Right lobe of liver (tissue), 6 donors: ENCODE measurements at places on chromosomes 4 and X.

DNA sequence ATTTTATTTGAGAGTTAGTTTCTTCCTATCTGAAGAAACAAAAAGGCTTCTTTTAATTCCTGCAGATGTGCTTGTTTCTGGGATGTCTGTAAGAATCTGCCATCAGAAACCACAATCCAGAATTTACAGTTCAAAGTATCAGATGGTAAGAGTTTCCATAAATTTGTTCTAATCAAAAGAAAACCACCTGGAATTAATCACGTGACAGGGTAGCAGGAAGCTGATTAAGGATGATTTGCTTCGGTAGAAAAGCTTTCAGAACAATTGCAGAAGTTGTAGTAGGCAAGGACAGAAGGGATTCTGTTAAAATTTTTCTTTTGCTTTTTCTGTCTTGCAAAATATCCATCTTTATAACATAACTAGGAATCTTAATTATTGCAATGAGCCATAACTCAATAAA, 1975.1 kb upstream of the AGA start:
- DNase-seq = no peak

- no peak for DNase-seq
Observed at GRCh38 chr4:176718881-176719280, 73.8 kb downstream of the VEGFC start.

DNA sequence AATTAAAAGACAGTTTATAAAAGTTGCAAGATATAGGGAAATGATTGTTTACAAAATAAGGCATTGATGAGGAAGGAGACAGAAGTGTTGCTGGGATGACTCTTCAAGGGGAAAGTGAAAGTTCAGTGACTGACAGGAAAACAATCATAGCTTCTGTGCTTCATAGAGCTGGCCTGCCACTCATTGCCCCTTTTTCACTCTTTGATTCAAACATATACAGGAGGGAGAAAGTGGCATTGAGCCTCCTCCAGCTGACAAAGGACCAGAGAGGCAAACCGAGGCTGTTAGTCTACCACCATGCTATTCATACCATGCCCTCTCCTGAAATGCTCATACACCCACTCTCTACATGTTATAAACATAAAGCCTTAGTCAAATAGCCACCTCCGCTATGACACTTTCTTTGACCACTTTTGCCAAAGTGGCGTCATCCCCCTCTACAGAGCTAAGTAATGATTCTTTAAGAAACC, 79.2 kb upstream of the ATOH1 start:
- DNase-seq = no peak

DNA sequence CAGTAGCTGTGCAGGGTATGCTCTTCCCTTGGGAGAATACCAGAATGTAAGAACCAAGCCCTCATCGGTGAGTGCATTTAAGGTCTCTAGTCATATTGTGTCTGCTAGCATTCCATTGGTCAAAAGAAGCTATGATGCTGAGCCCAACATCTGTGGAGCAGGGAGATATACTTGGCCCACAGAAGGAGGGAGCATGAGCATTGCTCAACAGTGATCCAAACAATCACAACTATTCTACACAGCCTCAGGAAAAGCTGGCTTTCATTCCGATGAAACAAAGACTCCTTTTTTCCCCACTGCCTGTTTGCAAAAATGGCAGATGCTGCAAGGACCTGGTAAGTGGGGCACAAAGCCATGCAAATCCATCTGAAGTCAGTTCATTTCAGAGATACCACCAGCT, 80.6 kb upstream of the DHX15 start:
- DNase-seq = no peak

GRCh38 chr4:80010316-80010715, 62.7 kb downstream of the ANTXR2 start:
- no peak for DNase-seq

DNA sequence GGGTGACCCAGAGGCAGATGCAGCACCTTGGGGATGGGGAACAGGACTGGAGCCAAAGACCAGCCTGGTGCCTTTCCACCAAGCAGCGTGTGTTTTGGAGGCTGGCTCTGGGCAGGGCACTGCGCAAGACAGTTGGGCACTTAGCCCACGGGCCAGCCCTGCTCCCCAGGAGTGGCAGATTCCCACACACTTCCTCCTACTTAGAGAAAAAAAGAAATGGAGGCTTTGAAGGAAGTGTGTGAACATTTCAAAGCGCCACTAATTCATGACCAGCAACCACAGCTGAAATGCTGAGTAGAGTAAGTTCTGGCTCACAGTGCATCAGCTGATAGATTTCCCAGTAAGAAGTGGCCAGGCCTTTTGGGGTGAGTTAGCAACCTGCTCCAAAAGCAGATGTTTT, 54.9 kb upstream of the LGI2 start:
- no peak for DNase-seq

DNA sequence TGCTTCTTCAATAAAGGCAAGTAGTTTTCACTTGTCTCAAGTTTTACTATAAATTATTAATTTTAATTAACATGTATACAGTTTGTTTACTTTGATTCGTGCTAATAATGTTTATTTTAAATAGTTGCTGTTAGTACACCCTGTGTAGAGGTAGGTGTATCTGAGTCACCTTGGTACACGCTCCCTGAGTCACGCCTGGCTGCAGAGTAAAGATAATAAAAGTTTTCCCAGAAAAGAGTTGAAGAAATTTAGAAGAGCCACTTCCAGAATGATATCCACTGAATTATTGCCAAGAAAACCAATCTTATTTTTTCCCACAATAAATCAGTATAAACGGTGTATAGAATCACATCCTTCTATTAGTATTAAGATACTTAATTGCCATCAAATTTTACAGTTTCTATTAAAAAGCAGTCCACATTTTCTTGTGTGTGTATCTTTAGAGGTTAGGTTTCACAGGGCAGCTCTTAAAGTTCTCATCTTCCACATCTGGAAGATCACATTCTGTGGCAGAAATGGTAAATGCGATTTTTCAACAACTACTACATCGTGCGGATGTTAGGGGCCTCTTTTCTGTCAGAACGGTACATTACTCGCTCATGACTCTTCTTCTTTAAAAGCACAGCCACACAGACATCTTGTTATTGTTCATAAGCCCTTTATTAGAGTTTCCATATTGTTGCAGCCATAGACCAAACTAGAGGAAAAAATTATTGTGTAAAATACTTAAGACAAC, 55.4 kb downstream of the HADH start:
- no peak for DNase-seq

DNA sequence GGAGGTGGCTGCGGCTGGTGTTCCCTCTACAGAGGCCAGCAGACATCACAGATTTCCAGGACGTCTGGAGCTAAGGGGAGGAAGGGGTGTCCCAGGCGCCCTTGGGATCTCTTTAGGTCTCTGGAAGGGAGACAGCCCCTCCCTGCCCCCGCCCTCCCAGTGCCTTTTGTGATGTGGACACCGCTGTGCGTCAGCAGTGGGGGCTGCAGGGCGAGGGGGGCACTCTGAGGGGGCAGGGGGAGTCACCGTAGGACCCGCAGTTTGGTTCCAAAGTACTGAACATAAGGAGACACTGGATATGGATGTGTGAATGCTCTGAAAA, 25.6 kb upstream of the MXD4 start:
- DNase-seq = peak; percentile 10

DNA sequence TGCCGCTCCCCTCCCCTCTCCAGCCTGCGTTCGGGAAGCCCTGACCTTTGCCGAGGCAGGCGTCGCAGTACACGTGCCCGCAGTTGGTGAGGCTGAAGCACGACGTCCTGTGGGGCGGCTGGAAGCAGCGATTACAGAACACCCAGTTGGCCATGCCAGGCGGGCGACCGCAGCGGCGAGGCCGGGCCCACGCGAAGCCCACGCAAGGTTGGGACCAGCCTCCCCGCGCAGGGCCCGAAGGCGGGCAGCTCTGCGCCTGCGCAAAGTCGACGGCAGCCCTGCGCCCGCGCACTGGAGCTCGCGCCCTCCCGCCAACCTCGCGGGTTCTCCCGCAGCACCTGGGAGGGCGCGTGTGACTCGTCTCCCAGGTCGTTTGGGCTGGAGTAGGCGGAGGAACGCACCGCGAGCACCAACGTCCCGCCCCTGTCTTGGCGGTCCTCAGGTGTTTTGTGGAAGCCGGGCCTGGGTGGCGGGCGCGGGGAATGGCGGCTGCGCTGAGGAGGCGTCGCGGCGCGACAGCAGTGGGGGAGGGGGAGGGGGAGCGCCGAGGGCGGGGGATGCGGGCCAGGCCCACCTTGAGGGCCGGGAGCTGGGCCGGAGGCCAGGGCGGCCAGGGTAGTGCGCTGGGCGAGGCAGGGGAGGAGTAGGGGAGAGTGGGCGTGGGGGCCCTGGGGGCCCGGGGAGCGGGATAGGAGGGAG, at the start of gene RNF212:
RNF212 (minus strand) TSS at position 254 of the 699 bp plus-strand sequence; CDS start at position 154, 100 bp downstream.
- DNase-seq = no peak

DNA sequence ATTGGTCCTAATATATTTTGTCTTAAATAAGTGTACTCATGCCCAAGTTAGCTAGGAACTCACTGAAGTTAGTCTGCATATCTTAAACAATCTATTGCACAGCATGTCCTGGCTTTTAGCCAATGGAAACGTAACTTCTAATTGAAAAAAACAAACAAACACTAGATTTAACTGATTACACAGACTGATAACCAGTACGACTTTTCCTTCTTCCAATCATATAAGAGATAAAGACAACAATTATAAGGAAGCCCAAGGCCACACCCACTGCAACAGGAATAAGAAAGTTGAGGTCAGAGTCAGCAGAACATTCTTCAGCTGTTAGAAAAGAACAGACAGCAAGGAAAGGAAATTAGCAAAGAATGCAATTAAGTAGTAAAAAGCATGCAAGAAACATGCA, 40.8 kb downstream of the LAMP2 start:
- no peak for DNase-seq

GRCh38 chr4:164467493-164467892, 286.4 kb upstream of the SMIM31 start:
- no peak for DNase-seq

DNA sequence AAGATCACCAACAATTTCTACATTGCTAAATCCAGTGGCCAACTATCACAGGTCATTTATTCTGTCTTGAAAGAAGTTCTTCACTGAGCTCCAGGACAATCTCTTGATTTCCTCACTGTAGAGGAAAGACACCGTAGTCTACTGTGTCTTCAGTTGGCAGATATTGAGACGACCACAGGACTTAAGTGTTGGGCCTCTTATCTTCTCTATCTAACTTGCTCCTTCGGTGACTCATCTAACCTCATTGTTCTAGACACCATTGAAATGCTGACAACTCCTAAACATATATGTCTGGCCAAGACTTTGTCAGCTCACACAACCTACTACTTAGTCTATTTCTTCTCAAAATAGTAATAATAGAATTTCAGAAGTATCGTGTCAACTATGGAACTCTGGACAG, 425.8 kb downstream of the ARAP2 start:
- no peak for DNase-seq

GRCh38 chr4:181870326-181870725, 372.9 kb upstream of the TENM3 start:
- no peak for DNase-seq

- no peak for DNase-seq
Observed at GRCh38 chr4:188819233-188819632, 680.0 kb downstream of the TRIML1 start.

GRCh38 chr4:48499551-48500066, 9.6 kb downstream of the ZAR1 start:
- DNase-seq = no peak

- DNase-seq = no peak
Observed at GRCh38 chrX:1442016-1442665, 10.6 kb downstream of the ASMTL start.

DNA sequence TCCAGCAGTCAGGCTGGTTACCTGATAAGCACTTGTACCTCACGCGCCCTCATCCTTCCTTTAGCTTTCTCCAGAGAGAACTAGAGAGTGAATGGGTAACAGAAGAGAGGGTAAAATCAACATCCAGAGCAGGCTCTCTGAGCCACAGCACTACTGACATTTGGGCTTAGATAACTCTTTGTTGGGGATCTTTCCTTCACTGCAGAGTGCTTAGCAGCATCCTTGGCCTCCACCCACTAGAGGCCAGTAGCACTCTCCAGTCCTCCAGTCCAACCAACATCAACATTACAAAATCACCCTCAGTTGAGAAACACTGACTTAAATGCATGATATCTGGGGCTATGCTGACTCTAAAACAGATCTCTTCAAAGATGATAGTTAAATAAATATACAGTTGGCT, 220.7 kb downstream of the TACR3 start:
- no peak for DNase-seq

- DNase-seq = no peak
Observed at GRCh38 chr4:52868133-52868532, 6.0 kb downstream of the RASL11B start.

- no peak for DNase-seq
Observed at GRCh38 chrX:129655547-129656249, 942 bp upstream of the APLN start.

GRCh38 chr4:112759313-112759712, 122.4 kb downstream of the LARP7 start:
- DNase-seq = no peak

DNA sequence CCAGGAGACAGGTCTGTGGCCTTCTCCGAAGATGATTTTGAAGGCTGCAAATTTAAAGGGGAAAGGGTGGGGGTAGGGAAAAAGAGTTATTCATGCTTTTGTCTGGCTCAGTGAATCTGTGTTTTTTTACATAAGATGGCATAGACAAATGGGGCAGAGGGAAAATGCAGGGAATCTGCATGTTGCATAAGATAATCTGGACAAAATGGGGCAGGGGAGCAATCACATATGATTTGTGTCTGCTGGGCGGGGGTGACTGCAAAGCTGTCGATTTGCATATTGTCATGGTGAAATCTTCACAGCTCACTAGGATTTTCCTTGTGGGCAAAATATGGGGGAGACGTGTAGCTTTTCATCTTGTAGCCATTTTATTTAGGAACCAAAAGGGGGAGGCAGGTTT, 29.4 kb upstream of the GYG2 start:
- DNase-seq = no peak

GRCh38 chr4:185774131-185774653, 37.8 kb downstream of the SORBS2 start:
- DNase-seq = peak; percentile 72

GRCh38 chr4:3485886-3486540, 22.9 kb downstream of the DOK7 start:
- DNase-seq = no peak

DNA sequence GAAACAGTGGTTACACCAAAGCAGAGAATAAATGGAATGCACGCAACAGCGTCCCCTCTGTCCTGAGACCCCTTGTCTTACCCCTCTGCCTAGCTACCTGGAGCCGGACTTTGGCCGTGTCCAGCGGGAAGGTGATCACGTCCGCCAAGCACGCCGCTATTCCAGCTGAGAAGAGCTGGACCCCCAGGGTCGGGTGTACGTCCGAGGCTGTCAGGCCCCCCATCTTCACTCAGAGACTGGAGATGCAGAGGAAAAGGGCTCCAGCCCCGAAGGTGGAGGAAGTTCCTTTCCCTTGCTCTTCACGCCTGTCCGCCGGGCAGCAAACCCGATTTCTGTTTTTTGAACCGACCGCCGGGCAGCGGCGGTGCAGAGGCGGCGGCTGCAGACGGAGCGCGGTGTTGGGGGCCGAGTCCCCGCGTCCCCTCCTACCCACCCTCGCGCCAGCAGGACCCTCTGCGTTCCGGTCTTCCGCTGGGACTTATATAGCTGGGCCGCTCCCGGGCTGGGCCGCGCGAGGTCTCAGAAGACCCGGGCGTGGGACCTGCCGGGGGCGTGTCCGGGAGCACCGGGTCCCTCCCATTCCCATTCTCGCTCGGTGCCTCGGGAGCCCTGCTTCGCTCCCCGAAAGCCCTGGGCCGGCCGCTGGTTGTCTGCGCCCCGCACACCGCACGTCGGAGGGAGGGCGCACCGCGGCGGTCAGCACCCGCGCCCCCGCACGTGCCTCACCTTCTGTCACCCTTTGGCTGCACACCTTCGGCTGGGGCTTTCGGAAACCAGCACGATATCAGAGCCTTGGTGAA, at the start of gene UCP1:
UCP1 (minus strand) TSS at position 455 of the 800 bp plus-strand sequence; CDS start at position 223, 232 bp downstream.
- peak; percentile 25 for DNase-seq
